Stimulated activated CD4-positive, alpha-beta T cell treated with anti-CD3 and anti-CD28 coated beads, Interleukin-1b, Interleukin-23, amount 100 ng/mL, for 24 hours (primary cell): ENCODE measurements at places on chromosomes 6 and 20.

- DNase-seq, result peak; percentile 68
Observed at GRCh38 chr6:151390851-151391470, 398 bp downstream of the ZBTB2 start.

DNA sequence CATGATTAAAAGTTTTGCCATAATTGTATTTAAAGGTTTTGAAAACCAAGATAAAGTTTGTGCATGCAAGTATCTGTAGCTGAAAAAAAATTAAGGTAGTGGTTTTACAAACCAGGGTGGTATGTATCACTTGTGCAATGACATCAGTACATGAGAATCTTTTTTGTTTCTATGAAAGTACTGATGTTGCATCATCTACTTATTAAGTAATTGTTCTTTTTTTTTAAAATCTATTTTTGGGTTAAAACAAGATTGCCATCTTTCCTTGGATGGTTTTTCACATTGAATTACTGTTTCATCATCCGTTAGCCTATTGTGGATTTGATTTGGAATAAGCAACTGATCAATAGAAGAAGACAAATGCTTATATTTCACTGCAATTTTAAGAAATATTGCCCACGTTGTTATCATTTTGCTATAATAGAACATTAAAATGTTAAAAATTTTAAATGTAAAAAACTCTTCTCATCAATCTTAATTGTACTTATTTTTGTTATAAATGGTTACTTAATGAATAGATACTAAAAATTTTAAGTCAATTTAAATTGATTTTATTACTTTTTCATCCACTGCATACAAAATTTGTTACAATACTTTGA is 39.8 kb upstream of the TAGAP start:
- DNase-seq, result no peak

GRCh38 chr6:73515204-73515655 is 5.6 kb downstream of the EEF1A1 start:
- DNase-seq, result no peak

DNA sequence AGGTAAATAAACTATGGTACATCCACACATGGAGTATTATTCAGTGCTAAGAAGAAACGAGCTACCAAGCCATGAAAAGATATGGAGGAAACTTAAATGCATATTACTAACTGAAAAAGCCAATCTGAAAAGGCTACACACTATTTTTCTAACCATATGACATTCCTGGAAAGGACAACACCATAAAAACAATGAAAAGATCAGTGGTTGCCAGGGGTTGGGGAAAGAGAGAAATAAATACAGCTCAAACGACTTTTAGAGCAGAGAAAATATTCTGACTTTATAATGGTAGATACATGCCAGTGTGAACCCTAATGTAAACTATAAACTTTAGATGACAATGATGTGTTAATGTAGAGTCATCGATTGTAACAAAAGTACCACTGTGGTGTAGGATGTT is 225.9 kb upstream of the BTBD3 start:
- DNase-seq, result no peak

GRCh38 chr6:21824431-21825177 is 231.1 kb downstream of the SOX4 start:
- DNase-seq, result no peak

GRCh38 chr6:44735630-44735963 is 348.1 kb downstream of the CDC5L start:
- DNase-seq, result no peak

DNA sequence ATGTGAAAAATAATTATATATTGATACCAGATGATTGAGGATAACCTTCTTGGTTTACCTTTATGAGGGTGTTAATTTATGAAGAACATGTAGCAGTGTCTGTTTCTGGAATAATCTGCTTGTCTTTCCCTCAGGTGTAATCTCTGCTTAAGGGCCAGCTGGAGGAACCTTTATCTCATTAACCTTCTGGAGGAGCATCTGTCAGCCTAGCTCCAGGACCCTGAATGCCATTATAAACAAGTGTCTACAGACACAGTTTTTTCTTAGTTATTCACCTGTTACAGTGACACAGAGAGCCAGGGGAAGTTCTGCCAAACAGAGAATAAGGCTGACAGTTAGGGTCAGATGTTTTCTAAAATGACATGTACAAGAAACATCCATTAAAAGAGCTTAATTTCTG is at the start of gene IMPG1:
IMPG1 (minus strand) TSS at position 101 of the 400 bp plus-strand sequence. CDS start 174 bp downstream, outside the sequence.
- no peak for DNase-seq
